ENCODE measurements at places on chromosomes 11 and 22. TPM values are rescaled to one million over a fixed set of nuclear protein-coding genes. Genes with fewer than 3 reads are reported as not detected.

DNA sequence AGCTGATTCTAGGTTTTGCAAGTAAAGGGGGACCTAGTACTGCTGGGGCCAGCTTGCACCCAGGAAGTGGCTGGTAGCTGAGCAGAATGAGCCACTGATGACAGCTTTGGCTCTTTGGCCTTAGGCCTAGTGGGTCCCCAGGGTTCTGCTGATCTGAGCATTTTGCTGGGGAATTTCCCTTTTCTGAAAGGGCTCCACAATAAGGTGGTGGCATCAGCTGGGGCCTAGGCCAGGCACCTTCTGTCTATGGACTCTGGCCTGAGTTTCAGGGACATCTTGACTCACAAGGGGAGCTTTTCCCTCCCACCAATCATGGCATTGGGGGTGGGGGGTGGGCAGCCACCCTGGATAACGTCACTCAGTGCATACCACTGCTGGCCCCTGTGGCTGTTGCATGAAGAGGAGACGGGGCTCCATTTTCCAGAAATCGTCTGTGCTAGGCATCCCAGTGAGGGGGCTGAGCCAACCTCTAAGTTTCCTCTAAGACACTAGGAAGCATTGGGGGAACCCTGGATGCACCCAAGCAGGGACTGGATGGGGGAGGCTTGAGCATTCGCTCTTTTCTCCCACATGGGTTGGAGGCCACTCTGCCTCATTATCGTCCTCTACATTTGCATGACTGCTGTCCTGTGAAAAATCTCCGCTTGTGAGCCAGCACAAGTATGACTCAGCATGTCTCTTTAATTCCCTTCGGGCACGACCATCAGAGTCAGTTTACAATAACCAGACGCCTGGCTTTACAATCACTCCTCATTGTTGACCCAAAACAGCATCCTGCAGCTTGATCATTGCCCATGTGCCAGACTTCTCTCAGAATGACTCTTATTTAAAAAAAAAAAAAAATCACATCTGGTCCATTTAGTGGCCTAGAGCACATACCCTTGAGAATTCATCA is 145.0 kb upstream of the THY1 start:
- DNase-seq = no peak
- no peaks in the 10 kb centered on the region for H3K36me3 ChIP-seq
- H3K4me1 ChIP-seq = no peaks in the 10 kb centered on the region
- H3K27ac ChIP-seq = no peak overlapping the region

DNA sequence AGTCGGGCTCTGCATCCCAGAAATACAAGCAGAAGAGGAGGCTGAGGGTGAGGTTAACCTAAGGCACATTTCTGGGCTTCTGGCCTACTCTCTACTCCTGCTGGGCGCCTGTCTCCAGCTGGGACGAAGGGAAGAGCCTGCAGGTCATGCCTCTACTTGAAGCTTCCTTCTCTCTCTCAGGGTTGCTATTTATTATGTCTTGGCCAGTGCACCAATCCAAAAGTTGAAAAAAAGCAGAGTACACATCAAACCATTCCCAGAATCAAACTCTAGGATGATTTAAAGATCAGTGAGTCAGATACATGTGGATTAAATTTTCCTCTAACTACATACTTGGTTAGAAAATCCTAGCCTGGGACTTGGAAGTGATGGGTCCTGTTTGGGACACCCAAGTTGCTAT is 60.2 kb upstream of the CDON start:
- no peak overlapping the region for H3K27ac ChIP-seq
- H3K27me3 ChIP-seq = no peaks in the 10 kb centered on the region
- no peaks in the 10 kb centered on the region for H3K4me1 ChIP-seq

GRCh38 chr22:45203150-45203951 is 37.3 kb downstream of the KIAA0930 start:
- H3K4me1 ChIP-seq = no peaks in the 10 kb centered on the region
- no peaks in the 10 kb centered on the region for H3K27me3 ChIP-seq
- DNase-seq = peak; percentile 69

GRCh38 chr11:113773092-113773415 is 438 bp downstream of the ZW10 start:
- H3K27me3 ChIP-seq = no peaks in the 10 kb centered on the region
- H3K4me3 ChIP-seq = peak overlapping the region; percentile 82
- no peaks in the 10 kb centered on the region for H3K36me3 ChIP-seq

GRCh38 chr11:79273781-79274180 is 167.0 kb downstream of the TENM4 start:
- no peaks in the 10 kb centered on the region for H3K4me1 ChIP-seq
- no peak overlapping the region for H3K4me3 ChIP-seq
- DNase-seq = no peak
- H3K27me3 ChIP-seq = no peaks in the 10 kb centered on the region

DNA sequence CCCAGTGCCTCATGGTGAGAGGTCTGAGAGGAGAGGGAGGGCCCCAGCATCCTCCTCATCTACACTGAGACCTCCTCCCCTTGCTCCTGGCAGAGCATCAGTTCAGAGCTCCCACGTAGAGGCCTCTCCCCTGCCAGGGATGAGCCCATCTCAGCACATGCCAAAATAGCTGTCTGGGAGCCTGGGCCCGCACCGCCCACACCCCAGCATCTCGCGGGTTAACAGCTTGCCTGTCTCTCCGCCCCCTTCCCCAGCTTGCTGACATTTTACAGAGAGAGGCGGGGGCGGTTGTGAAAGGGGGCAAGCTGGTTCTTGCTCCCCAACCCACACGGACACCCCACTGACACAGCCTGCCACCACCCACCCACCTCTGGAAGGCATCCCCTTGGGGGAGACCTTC is 6.4 kb downstream of the DGKZ start:
- H3K27me3 ChIP-seq = no peaks in the 10 kb centered on the region
- no peaks in the 10 kb centered on the region for H3K4me1 ChIP-seq
- no peak overlapping the region for H3K27ac ChIP-seq
- no peak overlapping the region for H3K4me3 ChIP-seq
- DNase-seq = no peak

- H3K27me3 ChIP-seq = no peaks in the 10 kb centered on the region
- no peaks in the 10 kb centered on the region for H3K36me3 ChIP-seq
- H3K27ac ChIP-seq = no peak overlapping the region
- no peaks in the 10 kb centered on the region for H3K4me1 ChIP-seq
- H3K4me3 ChIP-seq = no peak overlapping the region
Observed at GRCh38 chr22:47180796-47181195, 418.3 kb downstream of the TBC1D22A start.

DDI1 gene
- not detected for total RNA-seq

ELFN2 gene
- 0.06 TPM for total RNA-seq

MED17 gene
- total RNA-seq = 33.1 TPM

FGF19 gene
- total RNA-seq = not detected

SSTR3 gene
- not detected for total RNA-seq

ARHGAP8 gene
- 3.0 TPM for total RNA-seq

All from aorta (tissue), 5 donors.